ENCODE measurements at places on chromosomes 3 and 15. TPM values are rescaled to one million over a fixed set of nuclear protein-coding genes. Genes with fewer than 3 reads are reported as not detected.

ZKSCAN7 gene
- total RNA-seq = 1.2 TPM

- no peak for DNase-seq
Measured at GRCh38 chr3:152849996-152850578, 15.2 kb downstream of the P2RY1 start.

- DNase-seq = no peak
Measured at GRCh38 chr3:37753428-37753827, 108.3 kb upstream of the CTDSPL start.

GRCh38 chr3:22115581-22115980, 364.6 kb upstream of the ZNF385D start:
- no peak for DNase-seq

DNA sequence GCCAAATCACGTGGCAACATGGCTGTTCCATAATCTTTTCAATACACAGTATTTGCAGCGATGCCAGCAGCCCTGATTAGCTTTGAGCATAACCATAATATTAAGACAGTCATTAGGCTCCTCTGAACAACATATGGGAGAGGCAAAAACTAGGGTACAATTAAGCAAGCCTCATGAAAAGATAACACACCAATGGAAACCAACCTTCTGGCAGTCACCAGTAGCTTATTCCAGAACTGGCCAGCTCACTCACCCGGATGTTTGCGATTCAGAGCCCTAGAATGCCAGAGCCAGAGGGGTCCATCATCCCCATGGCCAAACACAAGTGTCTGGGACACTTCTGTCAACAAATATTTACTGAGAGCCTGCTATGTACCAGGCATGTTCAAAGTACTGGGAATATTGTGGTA, 48.8 kb upstream of the PLXND1 start:
- DNase-seq = no peak

Measured in glomerular endothelial cell (primary cell).